ENCODE measurements at places on chromosomes 1 and 21.

GRCh38 chr1:118960026-118960561, 28.0 kb downstream of the TBX15 start:
- no peak for DNase-seq

GRCh38 chr1:4529446-4530165, 124.8 kb upstream of the AJAP1 start:
- DNase-seq, result no peak

DNA sequence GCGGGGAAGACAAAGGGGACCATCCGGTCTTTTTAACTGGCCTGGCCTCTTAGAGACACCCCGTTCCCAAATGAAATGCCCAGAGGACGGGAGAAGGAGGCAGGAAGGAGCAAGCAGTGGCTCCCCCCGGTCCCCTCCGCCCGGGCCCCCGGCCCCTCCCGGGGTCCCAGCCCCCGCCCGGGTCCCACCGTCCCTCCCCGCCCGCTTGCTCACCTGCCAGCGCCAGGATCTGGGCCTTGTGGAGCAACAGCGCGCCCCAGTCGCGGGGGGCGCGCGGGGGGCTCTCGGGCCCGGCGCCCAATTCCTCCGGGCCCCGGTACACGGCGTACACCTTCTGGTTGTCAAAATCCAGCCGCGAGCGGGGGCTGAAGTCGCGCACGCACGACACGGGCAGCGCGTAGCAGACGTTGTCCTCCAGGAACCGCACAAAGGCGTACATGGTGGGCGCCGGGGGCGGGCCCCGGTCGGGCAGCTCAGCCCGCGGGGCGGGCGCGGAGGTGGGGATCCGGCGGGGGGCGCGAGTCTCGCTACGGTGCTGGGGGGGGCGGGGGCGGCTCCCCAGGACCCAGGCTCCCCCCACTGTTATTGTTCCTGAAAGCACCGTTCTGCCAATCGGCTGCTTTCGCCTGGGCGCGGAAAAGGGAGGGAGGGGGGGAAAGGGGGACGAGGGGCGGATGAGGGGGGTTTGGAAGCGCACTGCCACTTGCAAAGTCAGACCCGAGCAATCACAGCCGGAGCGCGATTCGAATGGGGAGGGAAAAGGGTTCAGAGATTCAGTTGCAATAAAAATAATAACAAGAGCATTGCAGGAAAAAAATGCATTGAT, at the start of gene BEND5:
Gene BEND5, minus strand, starts transcription at position 499 of the 826 bp plus-strand sequence. Its CDS starts 60 bp downstream, at position 439.
- DNase-seq, result no peak

GRCh38 chr1:165134431-165134830, 222.1 kb downstream of the LMX1A start:
- no peak for DNase-seq

DNA sequence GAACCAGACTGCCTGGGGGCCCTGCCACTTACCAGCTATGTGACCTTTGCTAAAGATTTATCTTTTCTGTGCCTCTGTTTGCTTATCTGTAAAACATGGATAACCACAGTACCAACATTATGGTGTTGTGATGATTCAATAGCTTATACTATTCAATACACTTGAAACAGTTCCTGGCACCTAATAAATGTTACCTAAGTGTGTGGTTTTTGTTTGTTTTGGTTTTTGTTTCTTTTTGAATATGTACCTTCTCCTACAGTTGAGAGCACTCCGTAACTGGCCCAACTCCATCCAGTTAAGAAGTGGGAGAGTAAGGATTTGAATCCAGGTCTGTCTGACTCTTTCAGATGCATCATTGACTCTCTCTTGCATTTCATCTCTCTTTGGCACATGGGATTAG, 125.8 kb upstream of the C8B start:
- no peak for DNase-seq

- DNase-seq, result no peak
Observed at GRCh38 chr1:12462586-12462985, 155.4 kb downstream of the DHRS3 start.

- no peak for DNase-seq
Observed at GRCh38 chr1:98385652-98386051, 275.9 kb upstream of the SNX7 start.

GRCh38 chr1:238191170-238191569, 300.4 kb upstream of the ZP4 start:
- no peak for DNase-seq

DNA sequence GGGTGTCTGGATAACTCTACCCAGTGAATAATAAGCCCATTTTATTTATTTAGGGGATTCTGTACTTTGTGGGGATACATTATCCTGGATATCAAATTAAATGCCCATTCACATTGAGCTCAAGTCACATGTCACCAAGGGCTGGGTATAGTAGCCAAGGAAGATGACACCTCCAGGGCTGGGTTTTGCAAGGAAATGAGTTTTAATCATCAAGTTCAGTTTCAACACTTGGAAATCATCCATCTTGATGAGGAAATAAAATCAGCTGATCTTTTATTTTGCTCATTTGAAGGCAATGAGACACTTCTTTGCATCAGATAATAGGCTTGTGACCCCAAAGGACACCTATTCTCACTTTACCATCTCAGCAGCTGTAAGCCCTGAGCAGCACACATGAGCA, 80.0 kb upstream of the TNR start:
- no peak for DNase-seq

GRCh38 chr1:50831300-50832061, 128.6 kb downstream of the FAF1 start:
- no peak for DNase-seq

GRCh38 chr21:30189773-30190172, 23.2 kb upstream of the CLDN17 start:
- no peak for DNase-seq

GRCh38 chr1:33188572-33189275, 6.9 kb upstream of the TRIM62 start:
- no peak for DNase-seq

- DNase-seq, result no peak
Observed at GRCh38 chr1:201539561-201540431, 869 bp downstream of the NAV1 start.

- no peak for DNase-seq
Observed at GRCh38 chr1:16109571-16109970, 36.1 kb upstream of the FAM131C start.

GRCh38 chr1:110783292-110783918, 89.5 kb upstream of the CD53 start:
- peak; percentile 16 for DNase-seq

GRCh38 chr21:36038701-36039497, 21.4 kb downstream of the SETD4 start:
- DNase-seq, result no peak

GRCh38 chr1:95046359-95046758, 26.4 kb downstream of the ALG14 start:
- no peak for DNase-seq

- no peak for DNase-seq
Observed at GRCh38 chr1:162218546-162218945, 149.1 kb downstream of the NOS1AP start.
